NCI-H2081 treated with DMSO at 0.1 percent for 48 hours (cell line): ENCODE measurements at places on chromosomes 6 and 20.

- DNase-seq = no peak
These were observed 3.1 kb upstream of the TLDC2 start for GRCh38 chr20:36872852-36873251.

GRCh38 chr20:16158976-16159286 is 414.3 kb downstream of the KIF16B start:
- DNase-seq = no peak

- no peak for DNase-seq
These were observed 83.4 kb upstream of the PRL start for GRCh38 chr6:22380236-22380635.

GRCh38 chr6:90458353-90459224 is 128.3 kb downstream of the MAP3K7 start:
- no peak for DNase-seq

- DNase-seq = no peak
These were observed 12.8 kb upstream of the SERPINB1 start for GRCh38 chr6:2854396-2854982.

DNA sequence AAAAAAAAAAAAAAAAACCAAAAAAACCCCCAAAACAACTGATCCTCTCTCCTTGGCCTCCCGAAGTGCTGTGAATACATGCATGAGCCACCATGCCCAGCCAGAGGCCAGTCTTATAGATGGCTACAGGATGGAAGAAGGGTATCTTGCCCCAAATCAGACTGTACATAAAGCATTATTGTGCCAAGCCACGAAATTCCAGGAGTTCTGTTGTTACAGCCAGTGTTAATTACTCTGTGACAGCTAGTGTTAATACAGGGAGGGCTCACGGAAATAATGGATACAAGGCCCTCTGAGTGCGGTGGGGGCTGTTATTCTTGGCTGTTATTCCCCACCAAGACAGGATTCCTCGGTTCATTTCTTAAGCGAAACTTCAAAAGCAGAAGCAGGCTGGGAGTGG is 1.4 kb upstream of the CLPSL2 start:
- no peak for DNase-seq

- no peak for DNase-seq
These were observed 71.2 kb upstream of the CCN6 start for GRCh38 chr6:111982681-111983080.

DNA sequence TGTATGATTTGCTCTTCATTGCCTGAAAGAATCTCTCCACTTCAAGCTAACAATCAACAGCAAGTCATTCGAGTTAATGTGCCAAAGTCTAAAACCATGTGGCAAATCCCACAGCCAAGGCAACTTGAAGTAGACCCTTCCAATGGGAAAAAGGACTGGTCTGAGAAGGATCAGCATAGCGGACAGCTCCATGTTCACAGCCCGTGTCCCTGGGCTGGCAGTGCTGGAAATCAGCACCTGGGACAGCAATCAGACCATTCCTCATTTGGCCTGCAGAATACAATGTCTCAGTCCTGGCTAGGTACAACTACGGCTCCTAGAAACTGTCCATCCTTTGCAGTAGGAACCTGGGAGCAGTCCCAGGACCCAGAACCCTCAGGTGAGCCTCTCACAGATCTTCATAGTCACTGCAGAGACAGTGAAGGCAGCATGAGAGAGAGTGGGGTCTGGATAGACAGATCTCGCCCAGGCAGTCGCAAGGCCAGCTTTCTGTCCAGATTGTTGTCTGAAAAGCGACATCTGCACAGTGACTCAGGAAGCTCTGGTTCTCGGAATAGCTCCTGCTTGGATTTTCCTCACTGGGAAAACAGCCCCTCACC is 1.1 kb downstream of the GJA10 start:
- DNase-seq = no peak

DNA sequence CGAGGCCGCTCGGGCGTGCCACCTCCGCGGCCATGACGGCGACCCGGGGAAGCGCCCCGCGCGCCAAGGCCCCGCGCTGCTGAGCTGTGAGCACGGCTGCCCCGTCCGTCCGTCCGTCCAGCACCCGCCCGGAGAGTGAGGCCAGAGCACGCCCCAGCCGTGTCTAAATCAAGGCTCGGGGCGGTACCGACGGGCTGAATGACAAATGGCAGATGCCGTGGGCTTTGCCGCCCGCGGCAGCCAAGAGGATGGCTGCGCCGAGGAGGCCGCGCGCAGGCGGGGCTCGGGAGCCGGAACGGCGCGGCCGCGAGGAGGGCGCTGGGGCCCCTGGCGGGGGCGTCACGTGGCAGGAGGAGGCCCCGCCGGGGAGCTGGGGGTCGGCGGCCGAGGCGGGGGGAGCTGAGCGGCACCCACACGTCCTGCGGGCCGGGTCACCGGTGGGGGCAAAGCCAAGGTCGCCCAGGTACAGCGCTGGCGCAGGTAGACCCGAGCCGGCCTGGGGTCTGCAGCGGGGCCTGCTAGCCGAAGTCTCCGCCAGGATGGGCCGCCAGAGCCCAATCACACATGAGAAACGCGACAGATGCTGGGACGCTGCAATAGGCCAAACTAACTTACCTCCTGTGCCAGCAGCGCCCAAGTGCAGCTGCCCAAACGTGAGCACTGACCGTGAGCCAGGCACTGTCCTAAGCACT is at the start of gene PLAGL1:
Gene PLAGL1, minus strand, starts transcription at position 140 of the 692 bp plus-strand sequence. CDS start 60,123 bp downstream, outside the sequence.
- DNase-seq = no peak

DNA sequence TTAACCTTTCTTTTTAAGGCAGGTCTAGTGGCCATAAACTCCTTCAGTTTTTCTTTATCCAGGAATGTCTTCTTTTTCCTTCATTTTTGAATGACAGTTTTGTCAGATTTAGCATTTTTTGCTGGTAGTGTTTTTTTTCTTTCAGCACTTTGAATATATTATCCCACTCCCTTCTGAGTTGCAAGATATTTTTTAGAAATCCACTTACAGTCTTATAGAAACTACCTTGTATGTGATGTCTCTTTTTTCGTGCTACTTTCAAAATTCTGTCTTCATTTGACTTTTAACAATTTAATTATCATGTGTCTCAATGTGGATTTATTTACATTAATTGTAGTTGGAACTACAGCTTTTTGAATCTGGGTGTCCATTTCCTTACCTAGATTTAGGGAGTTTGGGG is 284.4 kb upstream of the RNF217 start:
- no peak for DNase-seq

- no peak for DNase-seq
These were observed 21.4 kb downstream of the BCAS1 start for GRCh38 chr20:54048891-54049545.

DNA sequence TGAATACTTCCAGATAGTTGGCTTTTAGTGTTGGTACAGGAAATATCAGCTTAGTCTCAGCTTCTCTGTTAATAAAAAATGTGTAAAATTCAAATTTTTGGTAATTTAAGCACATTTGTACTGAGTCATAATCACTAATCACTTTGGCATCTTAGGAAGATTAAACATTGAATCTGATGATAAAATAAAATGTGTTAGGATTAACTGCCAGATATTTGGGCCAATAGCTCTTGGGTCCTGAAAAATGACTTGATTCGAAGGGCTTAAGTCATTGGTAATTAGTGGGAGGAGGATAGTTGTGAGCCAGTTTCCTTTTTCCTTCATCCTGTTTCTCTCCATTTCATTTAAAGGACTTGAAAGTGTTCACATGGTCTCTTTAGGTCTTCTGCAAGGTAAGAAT is 426.1 kb downstream of the RFPL4B start:
- no peak for DNase-seq

DNA sequence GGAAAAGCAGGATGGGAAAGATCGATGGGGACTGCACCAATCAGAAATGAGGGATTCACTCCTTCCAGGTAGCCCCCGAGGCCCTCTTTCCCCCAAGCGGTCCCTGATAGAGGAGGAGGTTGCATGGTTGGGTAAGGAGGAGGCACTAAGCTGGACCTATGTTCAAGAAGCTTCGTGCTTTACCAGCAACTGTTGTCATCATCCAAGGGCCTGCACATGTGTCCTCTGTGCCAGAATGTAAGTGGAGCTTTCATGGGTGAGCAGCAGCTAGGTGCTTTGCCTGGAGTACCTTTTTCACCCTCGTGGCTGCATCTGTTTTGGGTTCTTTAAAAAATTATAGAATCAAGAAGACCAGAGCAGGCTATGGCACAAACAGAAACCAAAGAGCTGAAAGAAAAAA is 54.0 kb downstream of the GMPR start:
- DNase-seq = no peak

DNA sequence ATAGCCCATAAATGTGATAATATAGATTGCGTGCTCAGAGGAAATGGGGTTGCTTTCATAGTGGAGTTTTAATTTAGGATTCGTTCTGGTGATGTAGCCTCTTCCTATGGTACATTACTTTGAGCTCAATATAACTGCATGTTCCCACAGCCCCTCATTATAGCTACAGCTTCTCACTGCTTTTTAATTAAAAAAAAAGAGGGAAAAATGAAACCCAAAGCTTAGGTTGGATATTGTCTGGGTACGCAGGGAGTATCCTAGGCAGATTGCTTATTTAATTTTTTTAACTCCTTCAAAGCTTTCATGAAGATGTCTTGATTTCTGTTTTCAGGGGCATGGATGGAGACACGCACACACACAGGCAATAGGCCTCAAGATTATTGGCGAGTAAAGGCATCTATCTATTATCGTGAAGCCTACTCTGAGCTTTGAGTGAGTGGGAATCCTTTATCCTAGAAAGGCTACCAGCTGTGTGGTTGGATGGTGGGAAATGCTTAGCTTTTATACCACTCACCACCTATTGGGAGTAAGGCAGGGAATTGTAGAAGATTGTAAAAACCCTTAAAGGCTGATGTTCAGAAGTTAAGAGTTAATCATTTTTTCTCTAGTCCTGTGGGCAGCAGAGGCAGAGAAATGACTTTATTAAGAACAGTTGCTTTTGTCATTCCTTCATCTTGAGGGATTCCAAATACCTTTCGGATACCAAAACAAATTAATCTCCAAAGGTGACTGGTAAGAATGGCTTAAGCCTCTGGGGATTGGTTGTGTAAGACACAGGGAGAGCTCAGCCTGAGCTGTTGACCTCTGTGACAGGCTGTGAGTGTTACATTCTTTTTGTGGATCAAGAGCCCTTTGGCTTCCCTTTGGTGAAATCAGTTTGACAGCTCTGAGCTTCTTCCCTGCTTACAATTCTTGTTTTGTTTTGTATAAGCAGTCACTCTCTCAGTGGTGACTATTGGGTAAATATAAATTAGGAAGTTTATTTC is 33.4 kb downstream of the CTNNBL1 start:
- no peak for DNase-seq

- no peak for DNase-seq
These were observed 39.1 kb upstream of the MROH8 start for GRCh38 chr20:37218441-37218840.
